Activated CD8-positive, alpha-beta T cell treated with anti-CD3 and anti-CD28 coated beads for 36 hours (primary cell): ENCODE measurements at places on chromosomes 4 and X.
A peak's percentile ranks its signal among the peaks of the same experiment; 100 is the strongest.

DNA sequence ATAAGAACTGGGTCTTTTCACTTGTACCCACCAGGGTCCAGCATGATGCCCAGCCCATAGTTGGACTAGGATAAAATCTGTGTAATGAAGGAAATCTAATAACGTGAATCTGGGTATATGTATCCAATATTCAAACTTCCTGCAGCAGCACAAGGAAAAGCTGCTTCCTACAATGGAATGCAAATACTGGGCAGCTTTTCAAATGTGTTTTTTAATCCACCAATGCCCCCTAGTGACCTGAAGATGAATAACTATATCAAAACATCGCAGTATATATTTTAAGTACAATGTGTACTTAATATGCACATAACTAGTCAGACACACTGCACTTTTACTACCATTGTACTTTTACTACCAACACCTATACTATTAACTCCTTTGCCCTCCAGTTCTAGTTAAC lies 5.3 kb downstream of the APOO start:
- no peak for DNase-seq

DNA sequence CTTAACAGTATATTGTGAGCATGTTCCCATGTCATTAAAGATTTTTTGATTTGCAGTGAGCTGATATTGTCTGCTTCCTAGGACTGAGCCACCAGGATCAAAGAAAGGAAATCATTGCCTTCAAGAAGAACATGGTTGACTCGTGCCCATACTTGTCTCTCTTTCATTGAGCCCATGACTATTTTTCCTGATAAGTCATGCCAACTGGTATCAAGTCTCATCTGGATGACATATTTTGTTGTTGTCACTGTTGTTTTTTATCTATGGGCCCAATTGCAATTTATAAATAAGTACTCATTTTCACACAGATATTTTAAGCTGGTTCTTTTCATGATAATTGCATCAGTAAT lies 10.2 kb upstream of the RHOH start:
- no peak for DNase-seq

DNA sequence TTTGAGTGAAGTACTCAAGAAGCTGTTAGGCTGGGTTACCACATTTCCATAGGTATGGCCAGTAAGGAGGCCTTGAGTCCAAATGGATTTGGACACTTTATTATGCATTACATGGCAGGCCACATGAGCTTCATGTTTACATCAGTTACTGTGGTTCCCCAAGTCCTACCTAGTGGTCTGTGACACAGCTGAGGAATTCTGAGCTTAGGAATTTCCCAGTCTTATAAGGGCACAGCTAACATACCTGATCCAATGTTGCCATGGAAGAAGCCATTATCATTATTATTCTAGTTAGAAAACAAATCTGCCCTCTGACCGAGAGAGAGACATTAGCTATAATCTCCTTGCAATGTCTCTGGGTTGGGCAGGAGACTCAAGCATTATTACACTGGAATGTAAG lies 174.4 kb upstream of the NUDT10 start:
- no peak for DNase-seq

DNA sequence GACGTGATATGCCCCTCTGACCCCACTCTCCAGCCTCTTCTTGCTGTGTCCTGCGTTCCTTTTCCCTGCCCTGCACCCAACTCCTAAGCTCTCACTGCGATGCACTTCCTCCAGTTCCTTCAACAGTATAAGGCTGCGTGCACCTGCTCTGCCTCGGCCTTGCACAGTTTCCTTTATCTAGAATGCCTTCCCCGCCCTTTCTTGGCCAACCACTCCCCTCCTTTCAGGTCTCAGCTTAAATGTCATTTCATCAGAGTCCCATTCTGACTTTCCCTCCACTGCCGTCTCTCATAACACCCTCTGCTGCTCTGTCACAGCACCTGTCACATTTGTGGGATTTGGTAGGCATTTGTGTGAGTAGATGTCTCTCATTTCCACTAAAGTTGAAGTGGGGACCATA lies 58.4 kb upstream of the NEIL3 start:
- DNase-seq, result peak; percentile 55

GRCh38 chrX:8960957-8961468 lies 72.9 kb downstream of the FAM9B start:
- DNase-seq, result no peak

GRCh38 chrX:110847334-110847733 lies 51.7 kb upstream of the CHRDL1 start:
- no peak for DNase-seq

DNA sequence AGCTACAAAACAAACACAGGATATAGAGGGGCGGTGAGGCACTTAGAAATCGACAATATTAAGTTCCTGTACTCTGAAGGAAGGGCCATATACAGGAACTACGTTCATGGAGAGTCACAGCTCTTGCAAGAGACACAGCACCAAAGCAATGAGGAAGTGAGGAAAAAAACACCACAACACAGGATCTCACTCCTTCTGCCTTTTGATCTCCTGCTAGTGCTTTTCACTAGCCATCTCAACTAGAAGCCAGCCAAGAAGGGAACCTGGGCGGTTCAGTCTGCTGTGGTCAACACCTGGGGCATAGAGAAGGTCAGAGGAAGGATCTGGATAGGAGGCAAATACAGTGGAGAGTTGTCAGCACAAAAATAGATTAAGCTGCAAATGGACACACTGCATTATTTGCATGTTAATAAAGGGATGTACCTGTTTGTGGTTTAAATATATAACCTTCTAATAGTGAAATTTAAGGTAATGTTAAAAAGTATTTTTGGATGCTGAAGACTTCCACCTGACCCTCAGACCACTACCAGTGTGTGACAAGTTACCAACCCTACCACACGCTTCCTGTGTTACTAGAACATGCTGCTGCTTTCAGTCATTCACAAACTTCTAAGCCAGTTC lies 104.6 kb downstream of the DTHD1 start:
- peak; percentile 59 for DNase-seq

GRCh38 chr4:89539797-89540711 lies 232.5 kb upstream of the GPRIN3 start:
- no peak for DNase-seq

DNA sequence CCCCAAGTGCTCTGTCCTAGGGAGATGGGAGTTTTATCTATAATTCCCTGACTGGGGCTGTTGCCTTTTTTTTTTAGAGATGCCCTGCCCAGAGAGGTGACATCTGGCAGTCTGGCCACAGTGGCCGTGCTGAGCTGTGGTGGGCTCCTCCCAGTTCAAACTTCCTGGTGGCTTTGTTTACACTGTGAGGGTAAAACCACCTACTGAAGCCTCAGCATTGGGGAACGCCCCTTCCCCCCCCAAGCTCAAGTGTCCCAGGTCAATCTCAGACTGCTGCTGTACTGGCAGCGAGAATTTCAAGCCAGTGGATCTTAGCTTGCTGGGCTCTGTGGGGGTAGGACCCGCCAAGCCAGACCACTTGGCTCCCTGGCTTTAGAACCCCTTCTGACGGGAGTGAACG lies 38.3 kb upstream of the CBLL2 start:
- DNase-seq, result no peak
